ENCODE measurements at places on chromosomes 2 and 18.

DNA sequence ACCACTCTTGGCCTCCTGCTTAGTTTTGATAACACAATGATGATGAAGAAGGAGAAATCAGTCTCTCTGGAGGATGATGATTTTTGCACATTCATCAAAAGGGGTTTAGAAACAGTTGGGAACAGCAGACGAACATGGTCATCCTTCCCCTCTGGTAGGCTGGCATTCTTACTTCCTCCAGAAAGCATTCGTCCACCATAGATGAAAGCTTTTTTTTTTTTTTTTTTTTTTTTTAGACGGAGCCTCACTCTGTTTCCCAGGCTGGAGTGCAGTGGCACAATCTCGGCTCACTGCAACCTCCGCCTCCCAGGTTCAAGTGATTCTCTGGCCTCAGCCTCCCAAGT lies 43.5 kb upstream of the TTC39C start:
- no peak for DNase-seq

- peak; percentile 11 for DNase-seq
Observed at GRCh38 chr18:45954070-45954934, 12.8 kb downstream of the EPG5 start.

GRCh38 chr2:58032764-58033080 lies 13.9 kb upstream of the VRK2 start:
- no peak for DNase-seq

GRCh38 chr2:201779901-201780673 lies 646 bp downstream of the ALS2 start:
- DNase-seq, result peak; percentile 18

DNA sequence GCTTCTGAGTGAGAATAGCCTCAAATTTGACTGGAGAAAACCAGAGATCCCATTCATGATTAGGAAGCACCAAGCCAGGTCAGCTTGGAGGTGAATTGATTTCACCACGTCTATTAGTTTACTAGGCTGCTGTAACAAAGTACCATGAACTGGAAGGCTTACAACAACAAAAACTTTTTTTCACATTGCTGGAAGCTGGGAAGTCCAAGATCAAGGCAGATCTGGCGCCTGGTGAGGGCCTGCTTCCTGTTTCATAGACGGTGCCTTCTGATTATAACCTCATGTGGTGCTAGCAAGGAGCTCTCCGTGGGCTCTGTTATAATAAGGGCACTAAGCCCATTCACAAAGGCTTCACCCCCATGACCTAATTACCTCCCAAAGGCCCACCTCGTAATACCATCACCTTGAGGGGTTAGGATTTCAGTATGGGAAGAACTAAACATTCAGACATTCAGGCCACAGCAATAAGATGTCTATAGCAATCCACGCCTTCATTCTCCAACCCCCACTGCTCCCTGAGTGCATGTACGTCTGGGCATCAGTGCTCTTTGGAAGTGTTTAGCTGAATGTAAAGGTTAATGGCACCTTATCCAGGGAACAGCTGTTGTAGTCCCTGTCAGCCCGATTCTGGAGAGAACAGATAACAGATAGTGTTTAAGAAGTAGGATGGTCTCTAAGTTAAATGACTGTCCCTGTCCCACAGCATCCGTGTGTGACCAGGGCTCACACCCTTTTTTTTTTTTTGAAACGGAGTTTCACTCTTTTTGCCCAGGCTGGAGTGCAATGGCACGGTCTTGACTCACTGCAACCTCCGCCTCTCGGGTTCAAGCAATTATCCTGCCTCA lies 89.2 kb downstream of the SOCS6 start:
- DNase-seq, result no peak

- DNase-seq, result no peak
Observed at GRCh38 chr2:42585779-42586178, 17.3 kb downstream of the MTA3 start.

DNA sequence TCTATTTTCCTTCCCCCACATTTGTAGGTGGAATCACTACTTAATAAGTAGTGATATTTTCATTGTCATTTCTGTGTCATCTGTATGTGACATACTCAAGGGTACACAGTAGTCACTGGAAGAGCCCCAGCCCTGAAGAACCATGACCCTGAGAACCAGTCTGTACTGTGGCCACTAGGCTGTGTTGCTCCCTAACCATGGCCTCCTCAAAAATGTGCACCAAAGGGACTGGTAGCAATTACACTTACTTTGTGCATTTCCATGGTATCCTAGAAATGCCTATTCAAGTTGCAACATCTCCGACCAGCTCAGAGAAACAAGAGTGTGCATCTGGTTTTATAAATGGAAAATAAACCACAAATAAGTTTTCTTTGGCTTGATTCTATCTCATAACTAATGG lies 155.1 kb downstream of the DOCK10 start:
- no peak for DNase-seq

DNA sequence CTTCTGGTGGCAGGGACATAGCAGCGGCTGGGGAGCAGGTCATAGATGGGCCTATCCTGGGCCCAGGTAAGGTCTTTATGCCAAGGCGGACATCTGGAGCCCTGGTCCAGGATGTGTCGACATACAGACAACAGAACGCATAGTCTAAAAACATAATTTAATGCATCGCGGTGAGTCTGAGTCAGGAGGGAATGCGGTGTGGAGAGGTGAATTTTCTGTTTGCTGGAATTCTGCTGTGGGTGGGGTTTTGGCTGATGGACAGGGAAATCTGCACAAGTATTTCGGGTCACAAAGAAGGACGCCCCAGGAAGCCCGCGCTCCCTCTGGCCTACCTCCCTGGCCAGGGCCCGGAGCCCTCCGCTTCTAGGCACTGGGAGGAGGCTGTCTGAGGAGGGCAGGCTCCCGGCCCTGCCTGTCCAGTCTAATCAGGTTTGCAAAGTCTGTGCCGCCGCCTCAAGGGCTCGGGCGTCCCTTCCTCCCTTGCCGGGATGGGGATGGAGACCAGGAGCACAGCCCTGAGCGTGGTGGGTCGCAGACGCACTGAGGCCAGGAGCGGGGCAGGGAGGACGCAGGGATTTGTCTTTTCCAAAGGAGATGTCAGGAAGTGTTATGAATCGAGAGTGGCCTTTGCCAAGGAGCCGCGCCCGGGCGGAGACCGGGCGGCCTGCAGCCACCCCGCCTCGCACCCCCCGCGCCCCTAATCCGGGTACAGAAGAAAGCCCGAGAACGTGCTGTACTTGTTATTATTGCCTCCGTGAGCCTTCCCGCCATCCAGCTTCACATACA lies 2.3 kb downstream of the C1QL2 start:
- no peak for DNase-seq

DNA sequence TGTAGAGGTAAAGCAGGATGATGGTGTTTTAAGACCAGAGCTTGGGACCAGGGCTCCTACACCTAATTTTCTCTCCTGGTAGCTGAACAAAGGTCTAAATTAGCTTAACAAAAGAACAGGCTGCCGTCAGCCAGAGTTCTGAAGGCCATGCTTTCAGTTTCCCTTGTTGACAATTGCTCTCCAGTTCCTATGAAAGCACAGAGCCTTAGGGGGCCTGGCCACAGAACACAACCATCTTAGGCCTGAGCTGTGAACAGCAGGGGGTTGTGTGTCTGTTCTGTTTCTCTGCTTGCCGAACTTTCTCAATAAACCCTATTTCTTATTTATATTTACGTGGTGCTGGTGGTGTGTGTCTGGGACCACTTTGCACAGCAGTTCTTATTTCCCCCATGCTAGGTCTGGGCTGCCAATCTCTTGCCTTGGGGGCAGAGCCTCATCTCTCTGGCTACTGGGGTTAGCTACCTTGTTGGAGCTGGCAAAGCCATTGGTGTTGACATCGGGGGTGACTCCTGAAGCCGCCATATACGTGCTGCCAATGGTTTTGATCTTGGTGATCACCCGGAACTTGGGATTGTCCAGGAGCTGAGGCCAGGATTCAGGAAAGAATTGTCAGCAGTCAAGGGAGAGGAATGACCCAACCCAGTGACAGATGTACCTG lies 29.0 kb downstream of the CENPO start:
- DNase-seq, result no peak

DNA sequence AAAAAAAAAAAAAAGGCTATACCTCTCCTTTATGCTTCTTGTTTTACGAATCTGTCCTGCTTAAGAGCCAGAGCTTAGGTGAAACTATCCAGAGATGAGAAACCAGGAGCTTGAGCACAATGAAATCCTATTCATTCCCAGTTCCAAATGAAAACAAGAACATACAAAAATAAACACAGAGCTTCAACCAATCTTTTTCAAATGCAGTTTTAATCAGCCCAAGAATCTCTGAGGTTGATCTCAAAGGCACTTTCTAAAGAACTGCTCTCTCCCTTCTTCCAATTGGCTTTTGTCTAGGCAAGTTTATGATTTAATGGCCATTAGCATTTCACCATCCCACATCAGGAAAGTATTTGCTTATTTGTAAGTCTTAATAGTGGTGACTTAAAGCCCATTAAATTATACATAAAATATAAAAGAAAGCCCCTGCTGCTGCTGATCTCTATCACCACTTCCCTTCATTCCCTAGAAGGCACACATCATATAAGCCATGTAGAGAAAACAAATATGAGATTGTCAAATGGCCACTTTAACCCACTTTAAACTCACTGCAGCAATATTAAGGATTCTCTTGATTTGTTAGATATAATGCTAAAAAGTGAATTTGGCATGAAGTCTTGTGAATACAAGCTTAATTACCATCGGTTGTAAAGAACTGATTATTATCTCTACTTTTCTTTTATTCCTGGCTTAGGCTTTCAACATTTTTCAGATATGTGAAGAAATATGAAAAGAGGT lies 29.3 kb upstream of the SCN9A start:
- DNase-seq, result no peak

GRCh38 chr2:20514596-20515269 lies 67.9 kb downstream of the RHOB start:
- no peak for DNase-seq

DNA sequence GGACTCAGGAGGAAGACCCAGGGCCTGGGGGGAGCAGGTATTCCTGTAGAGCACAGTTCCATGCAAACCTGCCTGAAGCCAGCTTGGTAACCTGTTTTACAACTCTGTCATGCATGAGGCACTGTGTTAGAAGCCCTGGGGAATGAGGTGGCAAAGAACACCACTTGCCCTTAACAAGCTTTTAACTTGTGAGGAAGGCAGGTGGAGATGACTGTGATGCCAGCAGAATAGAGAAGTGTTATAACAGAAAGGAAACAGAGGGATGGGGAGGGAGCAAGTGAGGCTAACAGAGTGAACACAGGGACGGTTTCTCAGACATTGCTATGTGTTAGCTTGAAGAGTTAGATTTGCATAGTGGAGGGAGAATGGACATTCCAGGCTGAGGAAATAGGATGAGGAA lies 11.5 kb upstream of the IL1A start:
- DNase-seq, result no peak

DNA sequence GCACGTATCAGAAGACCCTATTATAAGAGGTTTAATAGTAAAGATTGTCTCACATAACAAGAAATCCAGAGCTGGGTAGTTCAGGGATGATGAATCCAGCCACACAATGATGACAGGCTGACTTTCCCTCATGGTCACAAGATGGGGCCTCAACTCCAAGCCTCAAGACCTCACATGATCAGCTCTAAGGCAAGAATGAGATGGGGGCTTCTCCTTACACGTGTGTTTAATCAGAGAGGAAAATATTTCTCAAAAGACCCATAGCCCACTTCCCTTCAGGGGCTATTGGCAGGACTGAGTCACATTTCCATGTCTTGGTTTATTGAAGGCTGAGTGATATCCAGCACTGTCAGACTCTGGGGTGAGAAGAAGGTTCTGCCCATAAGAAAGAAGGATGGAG lies 100.2 kb upstream of the FOSL2 start:
- no peak for DNase-seq

DNA sequence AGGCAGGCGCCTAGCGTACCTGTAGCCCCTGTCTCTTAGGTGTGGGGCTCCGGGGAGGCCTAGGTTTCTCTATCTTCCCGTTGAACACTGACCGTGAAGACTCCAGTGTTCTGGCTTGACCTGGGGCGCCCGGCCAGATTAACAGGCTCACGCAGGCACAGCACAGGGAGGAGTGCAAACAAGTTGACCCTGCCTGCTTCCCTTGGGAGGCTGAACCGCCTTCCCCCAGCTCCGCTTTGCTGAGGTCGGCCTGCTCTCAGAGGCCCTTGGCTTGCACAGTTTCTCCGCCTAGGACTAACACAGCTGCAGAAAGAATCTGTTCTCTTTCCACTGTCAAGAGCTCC lies 567 bp downstream of the PCYOX1 start:
- DNase-seq, result no peak

DNA sequence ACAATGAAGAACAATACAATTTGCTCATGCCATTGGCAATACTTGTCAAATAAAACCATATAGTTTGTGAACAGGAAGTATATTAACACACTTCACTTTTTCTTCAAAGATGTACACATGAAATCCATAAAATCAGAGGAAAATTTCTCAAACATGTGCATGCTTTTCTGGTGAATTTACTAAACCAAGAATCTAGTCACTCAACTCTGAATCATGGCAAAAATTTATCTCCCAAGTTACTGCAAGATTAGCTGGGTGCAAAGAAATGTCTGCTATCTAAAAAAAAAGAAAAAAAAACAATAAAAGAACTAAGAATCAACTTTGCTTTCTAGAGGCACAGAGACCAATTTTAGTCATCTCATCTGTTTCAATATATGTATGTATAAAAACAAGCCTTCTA lies 419.2 kb downstream of the NR4A2 start:
- DNase-seq, result no peak

DNA sequence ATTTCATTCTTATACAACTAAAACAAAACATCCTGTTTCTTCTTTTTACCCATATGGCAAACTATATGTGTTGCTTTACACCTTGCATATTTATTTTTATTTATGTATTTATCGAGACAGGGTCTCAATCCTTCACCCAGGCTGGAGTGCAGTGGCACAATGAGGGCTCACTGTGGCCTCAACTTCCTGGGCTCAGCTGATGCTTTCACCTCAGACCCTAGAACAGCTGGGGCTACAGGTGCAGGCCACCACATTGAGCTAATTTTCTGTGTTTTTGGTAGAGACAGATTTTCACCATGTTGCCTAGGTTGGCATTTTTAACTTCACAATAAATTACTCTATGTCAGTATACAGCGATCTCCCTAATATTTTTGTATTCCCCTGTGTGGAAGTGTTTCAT lies 522.0 kb downstream of the MBD2 start:
- no peak for DNase-seq

GRCh38 chr2:42906557-42907411 lies 114.4 kb upstream of the HAAO start:
- no peak for DNase-seq

DNA sequence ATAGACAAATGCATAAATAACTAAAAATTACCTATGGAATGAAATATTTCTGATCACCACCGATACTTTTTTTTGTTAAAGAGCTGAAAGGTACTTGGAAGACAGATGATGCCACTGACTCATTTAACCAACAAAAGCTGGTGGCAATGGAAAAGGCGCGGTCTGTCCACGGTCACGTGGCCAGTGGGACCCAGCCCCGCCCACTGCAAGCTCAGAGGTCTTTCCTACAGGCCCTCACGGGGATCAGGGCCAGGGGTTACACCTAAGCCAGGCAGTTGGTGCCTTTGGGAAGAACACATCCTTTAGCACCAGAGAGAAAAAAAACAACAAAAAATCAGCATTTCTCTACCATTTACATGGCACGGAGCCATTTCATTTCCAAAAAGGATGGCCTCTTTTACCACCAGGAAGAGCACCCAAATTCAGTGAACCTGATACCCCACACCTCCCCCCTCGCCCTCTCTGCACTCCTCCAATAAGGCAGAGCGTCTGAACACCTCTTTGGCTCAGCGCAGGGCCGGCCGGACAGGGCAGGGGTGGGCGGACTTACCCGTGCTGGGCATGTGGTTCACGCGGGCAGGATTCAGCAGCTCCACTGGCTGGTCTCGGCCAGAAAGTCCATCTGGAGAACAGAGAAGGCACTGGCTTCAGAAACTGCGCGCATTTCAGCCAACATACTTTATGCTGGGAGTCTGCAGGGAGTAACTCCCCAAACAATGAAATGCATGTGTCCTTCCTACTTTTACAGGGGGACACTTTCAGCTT lies 164.6 kb downstream of the HDAC4 start:
- DNase-seq, result no peak

GRCh38 chr2:68250196-68250595 lies 2.1 kb downstream of the PPP3R1 start:
- no peak for DNase-seq
